Activated CD8-positive, alpha-beta T cell treated with anti-CD3 and anti-CD28 coated beads for 36 hours (primary cell): ENCODE measurements at places on chromosomes 12 and 14. TPM values are rescaled to one million over a fixed set of nuclear protein-coding genes. Genes with fewer than 3 reads are reported as not detected.
A peak's percentile ranks its signal among the peaks of the same experiment; 100 is the strongest.

DNA sequence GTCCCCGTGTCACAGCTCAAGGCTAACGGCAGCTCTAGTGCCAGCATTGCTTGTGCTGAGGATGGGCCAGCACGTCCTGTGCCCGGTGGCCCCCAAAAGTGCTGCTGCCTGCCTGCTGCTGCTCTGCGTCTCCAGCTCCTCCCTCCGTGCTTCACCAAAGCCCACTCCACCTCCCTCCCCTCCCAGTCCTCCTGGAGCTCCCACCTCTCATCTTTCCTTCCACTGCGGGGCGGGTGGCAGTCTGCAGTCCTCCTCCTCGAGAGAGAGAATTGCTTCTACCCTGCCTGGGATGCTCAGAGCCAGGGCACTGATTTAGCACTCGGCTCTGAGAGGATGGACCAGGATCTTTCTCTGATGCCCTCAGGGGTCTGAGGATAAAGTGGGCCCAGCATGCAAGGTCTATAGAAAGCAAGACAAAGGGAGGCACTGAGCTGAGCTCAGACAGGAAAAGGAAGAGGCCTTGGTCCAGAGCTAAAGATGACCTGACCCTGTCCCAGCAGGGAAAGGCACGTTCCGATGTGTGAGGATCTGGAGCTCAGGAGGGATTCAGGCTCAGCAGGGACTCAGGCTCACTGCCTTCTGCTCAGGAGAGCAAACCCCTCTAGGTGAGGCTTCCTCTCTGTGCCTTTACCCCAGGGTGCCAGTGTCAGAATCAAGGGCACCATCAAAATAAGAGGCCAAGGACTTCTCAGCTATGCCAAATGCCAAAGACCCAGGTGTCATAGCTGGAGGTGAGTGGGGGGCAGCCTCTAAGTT, 113.1 kb upstream of the FKBP4 start:
- no peak for DNase-seq
- no peak overlapping the region for H3K4me3 ChIP-seq

ANKRD33 gene
- not detected for total RNA-seq

DNA sequence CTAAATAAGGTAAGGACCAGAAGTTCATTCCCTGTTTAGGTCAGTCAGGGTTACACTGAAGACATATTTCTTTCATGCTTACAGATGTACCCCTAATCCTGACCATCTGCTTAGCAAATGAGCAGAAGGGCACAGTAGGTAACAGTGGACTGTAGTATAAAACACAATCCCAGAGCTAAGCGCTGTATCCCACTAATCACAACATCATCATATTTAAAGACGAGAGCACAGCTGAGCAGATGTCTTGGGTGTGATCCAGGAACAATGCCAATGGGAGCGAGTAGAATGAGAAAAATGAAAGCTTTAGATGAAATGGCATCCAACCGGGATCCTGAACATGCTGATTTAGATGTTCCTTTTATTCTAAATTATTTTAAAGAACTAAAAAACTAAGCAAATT, 213.4 kb downstream of the CCER1 start:
- no peaks in the 10 kb centered on the region for H3K36me3 ChIP-seq
- H3K4me3 ChIP-seq: no peak overlapping the region
- no peak for DNase-seq
- H3K4me1 ChIP-seq: no peaks in the 10 kb centered on the region
- H3K27ac ChIP-seq: no peak overlapping the region

- no peak overlapping the region for H3K4me3 ChIP-seq
Observed at GRCh38 chr12:19979584-19979983, 388.8 kb upstream of the PDE3A start.

DNA sequence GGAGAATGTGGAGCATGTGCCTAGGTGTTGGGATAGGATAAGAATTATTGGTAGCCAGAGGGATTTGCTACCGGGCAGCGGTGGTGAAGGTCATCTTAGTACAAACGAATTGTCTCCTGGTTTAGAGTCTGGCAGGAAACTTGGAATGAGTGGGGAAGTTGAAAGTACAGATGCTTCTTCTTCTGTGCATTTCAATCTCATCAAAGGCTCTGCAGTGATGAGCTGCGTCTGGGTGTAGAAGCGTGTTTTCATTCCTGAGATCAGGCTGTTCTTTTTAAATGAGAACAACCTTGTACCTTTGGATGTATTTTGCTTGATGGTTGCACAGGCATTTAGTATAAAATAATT, 2.1 kb downstream of the WNK1 start:
- H3K4me3 ChIP-seq: no peak overlapping the region
- no peaks in the 10 kb centered on the region for H3K27me3 ChIP-seq
- H3K4me1 ChIP-seq: peaks cover 37% of the 10 kb centered on the region
- H3K27ac ChIP-seq: peak overlapping the region; percentile 93

- peaks cover 2% of the 10 kb centered on the region for H3K4me1 ChIP-seq
- H3K36me3 ChIP-seq: no peaks in the 10 kb centered on the region
- H3K27ac ChIP-seq: no peak overlapping the region
- H3K4me3 ChIP-seq: no peak overlapping the region
- no peak for DNase-seq
- H3K27me3 ChIP-seq: peaks cover 4% of the 10 kb centered on the region
Observed at GRCh38 chr12:94534774-94535509, 75.3 kb upstream of the CEP83 start.
